ENCODE measurements at places on chromosomes 11 and 22.

- no peak for DNase-seq
These were observed 118.3 kb downstream of the SEZ6L start for GRCh38 chr22:26287382-26288225.

DNA sequence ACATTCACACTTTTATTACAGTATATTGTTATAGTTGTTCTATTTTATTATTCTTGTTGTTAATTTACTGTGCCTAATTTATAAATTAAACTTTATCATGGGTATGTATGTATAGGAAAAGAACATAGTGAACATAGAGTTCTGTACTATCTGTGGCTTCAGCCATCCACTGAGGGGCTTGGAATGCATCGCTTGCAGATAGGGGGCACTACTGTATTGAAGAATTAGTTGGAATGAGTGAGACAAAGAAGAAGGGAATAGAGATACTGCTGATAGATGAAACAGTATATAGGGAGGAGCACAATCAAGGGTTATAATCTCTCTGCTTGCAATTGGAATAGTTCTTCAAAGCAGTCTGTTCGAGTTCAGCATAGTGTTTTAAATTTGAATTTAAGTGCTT is 432.2 kb downstream of the RAB38 start:
- DNase-seq = no peak

- no peak for DNase-seq
These were observed 5.0 kb upstream of the FGF19 start for GRCh38 chr11:69708736-69709401.

DNA sequence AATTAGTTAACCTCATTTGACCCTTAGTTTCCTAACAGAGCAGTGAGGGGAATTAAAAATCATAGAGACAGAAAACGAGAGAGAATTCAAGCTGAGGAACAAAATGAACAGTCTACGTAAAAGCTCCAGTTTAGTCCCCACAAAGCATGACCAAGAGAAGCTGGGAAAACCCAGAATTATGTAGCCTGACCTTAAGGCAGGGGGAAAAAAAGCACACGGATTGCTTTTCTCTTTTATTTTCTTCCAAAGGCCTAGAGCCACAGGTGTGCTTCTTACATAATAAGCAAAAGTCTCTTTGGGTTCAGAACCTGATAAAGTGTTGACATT is 514 bp upstream of the AMBRA1 start:
- no peak for DNase-seq

DNA sequence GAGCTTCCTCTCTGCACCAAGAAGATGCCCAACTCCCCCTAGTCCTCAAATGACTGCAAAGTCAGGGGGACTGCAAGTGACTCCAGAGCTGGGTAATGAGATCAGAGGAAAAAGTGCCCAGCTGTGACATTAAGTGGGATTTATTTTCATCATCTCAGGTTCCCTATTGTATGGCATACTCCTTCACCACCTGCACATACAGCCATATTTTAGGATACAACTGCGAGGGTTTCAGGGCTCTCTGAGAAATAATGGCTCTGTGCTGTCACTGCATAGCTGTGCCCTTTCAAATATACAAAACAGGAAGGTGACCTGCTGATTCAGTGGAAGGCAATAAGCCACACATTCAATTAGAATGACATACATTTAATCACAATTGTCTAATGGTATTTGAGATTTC is 45.6 kb upstream of the PLET1 start:
- no peak for DNase-seq

DNA sequence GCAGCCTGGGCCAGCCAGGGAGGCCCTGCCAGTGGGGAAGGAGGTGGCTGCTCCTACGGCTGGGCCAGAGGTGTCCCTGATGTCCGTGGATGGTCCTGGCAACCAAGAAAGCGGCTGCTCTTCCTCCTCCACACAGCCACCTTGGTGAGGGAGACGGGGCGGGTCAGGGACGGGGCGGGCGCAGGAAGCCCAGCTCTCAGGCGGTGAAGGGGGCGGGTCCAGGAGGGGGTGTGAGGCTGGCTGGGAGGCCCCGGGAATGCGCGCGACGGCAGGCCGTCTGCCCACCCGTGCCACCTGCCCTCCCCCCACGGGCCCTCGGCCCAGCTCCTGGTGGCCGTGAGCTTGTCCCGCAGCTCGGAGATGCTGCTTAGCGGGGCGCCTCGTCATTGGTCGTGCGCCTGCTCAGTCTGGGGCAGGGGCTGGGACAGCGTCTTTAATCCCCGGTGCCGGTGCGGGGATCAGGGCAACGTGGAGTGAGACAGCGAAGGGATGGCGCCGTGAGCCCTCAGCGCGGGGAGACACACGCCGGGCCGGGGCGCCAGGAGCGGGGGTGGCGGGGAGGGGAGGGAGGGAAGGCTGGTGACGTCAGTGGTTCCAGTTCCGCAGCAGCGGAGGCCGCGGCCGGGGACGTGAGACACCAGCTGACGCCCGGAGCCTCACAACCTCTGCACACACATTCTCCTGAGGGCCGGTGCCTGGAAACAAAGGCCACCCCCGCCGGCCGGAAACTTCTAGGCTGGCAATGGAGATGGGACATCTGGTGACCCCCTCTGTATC is 6.7 kb upstream of the BRSK2 start:
- DNase-seq = no peak

DNA sequence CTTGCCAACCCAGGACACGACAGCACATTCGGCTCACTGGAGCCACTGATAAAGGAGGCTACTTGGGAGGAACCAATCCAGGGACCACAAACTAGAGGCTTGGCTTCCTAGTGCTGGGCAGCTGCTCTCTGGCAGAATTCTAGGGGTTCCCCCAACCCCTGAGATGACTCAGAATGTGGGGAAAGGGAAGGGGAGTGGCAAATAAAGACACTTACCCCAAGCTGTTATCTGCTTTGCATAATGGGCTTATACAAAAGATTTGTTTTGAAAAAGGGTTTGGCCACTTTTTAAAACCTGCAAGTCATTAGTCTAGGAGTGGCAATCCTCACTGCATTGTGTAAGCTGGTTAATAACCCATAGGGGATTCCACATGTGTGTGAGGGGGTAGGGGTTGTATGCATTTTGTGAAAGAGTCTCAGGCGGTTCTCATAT is 64.1 kb upstream of the LMO1 start:
- no peak for DNase-seq

DNA sequence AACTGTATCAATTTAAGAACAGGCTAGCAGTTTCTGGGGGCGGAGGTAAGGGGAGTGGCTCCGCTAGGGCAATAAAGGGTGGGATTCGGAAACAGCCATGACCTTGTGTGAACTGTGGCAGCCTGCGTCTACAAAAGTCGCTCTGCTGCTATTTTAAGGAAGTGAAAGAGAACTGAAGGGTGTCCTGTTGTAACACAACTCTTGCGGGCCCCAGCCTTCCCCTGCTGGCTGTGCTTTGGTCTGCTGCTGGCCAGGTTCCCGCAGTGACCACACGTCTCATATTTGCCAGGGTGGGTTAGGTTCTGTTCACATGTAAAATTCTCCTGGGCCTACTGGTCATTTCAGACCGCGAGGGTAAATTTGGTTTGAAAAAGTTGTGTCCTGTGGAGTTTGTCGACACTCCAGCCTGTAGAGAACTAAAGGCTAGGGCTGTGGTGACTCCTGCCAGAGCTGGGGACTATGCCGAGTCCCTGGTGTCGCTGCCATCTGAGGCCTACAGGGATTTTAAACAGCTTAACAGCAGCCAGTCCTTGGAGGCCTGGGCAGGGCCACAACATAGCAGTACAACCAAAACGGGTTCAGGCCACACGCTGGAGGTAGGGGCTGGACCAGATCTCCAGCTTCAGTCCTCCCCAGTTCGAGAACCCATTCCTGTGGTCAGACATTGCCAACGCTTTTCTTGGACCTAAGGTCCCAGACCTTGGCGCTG is 1.1 kb upstream of the PPFIBP2 start:
- DNase-seq = no peak

DNA sequence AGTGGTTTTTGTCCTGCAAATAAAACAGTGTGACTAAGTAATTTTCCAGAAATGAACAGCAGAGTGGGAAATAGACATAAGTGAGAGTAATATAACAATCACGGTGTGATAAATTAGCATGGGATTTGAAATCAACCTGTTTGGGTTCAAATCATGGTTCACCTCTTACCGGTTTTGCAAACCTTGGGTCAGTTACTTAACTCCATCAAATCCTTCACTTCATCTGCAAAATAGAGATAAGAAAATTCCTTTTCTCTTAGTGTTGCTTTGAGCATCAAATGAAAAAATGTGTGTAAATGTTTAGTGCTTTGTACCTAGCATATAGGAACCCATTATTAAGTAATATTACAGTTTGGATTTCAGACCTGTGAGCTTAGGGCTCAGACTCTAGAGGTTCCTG is 152.2 kb downstream of the TEAD1 start:
- no peak for DNase-seq

- DNase-seq = no peak
These were observed 90.0 kb downstream of the CCDC81 start for GRCh38 chr11:86464509-86465221.

- DNase-seq = no peak
These were observed 119.0 kb downstream of the SLC17A6 start for GRCh38 chr11:22456993-22457762.

DNA sequence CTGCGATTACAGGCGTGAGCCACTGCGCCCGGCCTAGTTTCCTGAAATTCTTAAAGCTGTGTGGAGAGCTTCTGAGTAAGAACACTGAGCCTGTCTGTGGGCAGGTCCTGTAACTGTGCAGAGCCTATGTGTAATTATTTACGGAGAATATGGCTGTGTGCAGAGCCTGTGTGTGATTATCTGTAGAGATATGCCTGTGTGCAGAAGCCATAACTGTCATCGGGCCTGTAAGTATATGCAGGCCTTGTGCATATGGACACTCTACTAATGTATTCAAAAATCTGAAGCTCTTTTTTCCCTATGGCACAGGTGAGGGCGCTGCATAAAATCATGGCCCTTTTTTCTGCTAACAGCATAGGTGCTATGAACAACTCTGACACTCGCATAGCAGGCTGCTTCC is at the start of gene OR52B6:
TSS of gene OR52B6 (plus strand) at position 301 of the 400 bp plus-strand sequence. CDS start at position 301, 0 bp downstream.
- no peak for DNase-seq

DNA sequence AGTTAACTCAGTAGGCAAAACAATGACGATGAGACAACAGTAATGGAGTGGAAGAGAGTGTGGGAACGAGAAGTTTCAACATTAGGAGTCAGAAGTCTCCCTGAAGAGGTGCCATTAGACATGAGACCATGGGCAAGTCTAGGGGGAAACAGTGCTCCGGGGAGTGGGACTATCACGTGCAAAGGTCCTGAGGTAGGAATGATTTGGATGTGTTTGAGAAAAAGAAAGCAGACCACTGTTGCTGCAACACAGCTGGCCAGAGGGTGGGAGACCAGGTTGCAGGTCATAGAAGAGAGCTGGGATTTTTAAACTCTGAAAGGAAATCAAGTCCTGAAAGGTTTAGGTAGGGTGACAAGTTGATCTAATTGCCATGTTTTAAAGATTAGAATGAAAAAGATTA is 63.0 kb downstream of the NAV2 start:
- no peak for DNase-seq

- DNase-seq = peak; percentile 47
These were observed 24.8 kb downstream of the APOL1 start for GRCh38 chr22:36277482-36278291.

GRCh38 chr22:19986410-19987341 is 29.9 kb downstream of the ARVCF start:
- peak; percentile 78 for DNase-seq

DNA sequence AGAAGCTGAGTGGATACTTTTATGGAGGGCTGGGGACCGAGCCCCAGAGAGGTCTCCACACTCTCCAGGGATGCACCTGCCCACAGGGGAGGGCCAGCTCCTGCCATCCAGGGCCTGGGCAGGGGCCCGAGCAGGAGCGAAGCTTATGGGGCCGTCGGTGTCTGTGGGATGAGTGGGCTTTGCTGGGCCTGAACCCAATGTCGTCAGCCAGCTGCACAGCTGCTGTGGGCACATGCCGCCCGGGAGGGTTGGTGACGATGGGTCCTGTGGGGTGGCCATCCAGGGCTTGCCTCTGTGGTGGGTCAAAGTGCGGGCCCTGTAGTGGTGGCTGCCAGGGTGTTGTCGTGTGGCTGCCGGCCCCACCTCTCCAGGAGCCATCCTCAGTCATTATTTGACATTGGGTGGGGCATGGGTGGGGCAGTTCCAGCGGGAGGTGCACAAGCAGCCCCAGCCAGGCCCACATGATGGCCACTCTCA is 447.1 kb downstream of the TBC1D22A start:
- no peak for DNase-seq

GRCh38 chr11:71140206-71140919 is 112.0 kb downstream of the SHANK2 start:
- no peak for DNase-seq

DNA sequence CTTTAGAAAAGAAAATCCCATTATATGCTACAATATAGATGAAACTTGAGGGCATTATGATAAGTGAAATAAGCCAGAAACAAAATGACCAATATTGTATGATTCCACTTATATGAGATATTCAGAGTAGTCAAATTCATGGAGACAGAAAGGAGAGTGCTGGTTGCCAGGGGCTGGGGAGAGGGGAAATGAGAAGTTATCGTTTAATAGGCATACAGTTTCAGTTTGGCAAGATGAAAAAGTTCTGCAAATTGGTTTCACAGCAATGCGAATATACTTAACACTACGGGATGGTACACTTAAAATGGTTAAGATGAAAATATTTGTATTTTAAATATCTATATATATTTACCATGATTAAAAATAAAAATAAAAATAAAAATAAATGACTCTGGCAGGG is 31.1 kb upstream of the RDX start:
- DNase-seq = no peak

GRCh38 chr22:38786631-38787030 is 7.3 kb downstream of the DNAL4 start:
- no peak for DNase-seq

GRCh38 chr11:35318977-35319925 is 100.1 kb downstream of the SLC1A2 start:
- no peak for DNase-seq

DNA sequence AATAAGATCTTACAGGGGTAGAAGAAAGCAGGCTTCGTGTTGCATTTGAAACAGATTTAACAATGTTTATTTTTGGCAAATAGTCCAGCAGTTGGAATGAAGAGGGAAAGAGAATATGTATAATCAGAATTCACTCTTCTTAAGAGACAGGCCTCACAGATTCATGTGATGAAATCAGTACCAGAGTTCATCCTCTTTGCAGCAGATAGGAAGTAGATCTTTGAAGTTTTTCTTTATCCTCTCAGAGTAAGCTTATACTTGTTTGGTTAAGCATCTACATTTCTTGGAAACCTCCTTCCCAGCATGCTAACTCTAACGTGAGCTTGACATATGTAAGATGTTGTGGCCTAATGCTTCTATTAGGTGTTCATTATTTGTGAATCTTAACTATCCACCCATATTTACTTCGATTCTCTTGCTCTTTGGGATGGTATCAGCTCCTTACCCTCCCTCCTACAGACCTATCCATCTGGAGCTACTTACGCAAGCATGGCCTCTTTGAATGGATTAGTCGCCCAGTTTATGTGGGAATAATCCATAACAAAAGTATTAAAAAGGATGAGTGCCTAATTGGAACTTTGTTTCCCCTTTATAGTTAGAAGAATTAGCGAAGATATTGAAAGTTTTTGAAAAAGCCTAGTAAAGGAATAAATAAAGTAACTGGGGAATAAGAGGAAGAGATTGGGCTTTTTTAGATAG is 80.1 kb downstream of the PRMT3 start:
- no peak for DNase-seq

- no peak for DNase-seq
These were observed 2.5 kb upstream of the OR4C45 start for GRCh38 chr11:50030193-50030592.
